ENCODE measurements at places on chromosomes 16 and 17.

DNA sequence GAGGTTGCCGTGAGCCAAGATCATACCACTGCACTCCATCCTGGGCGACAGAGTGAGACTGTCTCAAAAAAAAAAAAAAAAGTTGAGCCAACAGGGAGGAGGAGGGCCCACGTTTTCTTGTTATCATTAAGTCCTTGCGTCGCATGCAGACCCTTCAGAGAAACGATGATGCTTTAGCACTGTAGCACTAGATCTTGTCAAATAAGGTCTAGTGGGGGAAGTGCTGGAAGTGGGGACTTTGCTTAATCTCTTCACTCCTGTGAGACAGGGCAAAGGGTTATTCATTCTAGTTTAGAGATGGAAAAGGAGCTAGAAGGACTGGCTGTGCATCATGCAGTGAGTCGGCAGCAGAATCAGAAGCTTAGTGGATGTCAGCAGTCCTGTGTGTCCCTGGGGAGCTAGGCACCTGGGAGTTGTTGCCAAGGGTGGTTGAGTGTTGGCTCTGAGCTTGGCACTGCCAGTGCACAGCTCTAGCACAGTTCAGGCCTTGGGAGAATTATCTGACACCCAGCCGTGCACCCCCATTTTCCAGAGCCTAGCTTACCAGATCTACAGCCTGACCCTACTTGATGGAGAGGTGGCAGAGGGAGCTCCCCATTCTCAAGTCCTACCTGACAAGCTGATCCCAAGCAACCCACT, 33.4 kb upstream of the TBX2 start:
- no peak for DNase-seq

GRCh38 chr16:54944002-54944401, 13.3 kb downstream of the IRX5 start:
- DNase-seq, result no peak

DNA sequence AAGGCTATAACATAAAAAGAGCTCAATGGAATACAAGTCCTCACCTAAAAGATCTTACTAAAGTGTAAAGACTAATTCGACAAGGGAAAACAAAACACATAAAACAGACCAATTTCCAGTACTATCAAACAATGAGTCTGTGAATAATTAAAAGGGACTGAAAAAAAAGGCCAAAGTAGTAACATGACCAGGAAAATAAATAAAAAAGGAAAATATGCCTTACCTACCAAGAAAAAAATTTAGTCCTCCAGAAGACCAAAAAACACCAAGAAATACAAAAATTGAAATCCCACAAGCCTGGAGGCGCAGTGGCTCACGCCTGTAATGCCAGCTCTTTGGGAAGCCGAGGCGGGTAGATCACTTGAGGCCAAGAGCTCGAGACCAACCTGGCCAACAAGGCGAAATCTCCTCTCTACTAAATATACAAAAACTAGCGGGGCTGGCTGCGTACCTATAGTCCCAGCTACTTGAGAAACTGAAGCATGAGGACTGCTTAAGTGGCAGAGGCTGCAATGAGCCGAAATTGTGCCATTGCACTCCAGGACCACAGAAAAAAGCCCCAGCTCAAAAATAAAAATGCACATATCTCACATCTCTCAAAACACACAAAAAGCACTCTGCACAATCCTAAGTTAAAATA, 60.8 kb downstream of the TEX14 start:
- DNase-seq, result peak; percentile 89

- no peak for DNase-seq
These were observed 412.4 kb upstream of the ERCC4 start for GRCh38 chr16:13507530-13507929.

DNA sequence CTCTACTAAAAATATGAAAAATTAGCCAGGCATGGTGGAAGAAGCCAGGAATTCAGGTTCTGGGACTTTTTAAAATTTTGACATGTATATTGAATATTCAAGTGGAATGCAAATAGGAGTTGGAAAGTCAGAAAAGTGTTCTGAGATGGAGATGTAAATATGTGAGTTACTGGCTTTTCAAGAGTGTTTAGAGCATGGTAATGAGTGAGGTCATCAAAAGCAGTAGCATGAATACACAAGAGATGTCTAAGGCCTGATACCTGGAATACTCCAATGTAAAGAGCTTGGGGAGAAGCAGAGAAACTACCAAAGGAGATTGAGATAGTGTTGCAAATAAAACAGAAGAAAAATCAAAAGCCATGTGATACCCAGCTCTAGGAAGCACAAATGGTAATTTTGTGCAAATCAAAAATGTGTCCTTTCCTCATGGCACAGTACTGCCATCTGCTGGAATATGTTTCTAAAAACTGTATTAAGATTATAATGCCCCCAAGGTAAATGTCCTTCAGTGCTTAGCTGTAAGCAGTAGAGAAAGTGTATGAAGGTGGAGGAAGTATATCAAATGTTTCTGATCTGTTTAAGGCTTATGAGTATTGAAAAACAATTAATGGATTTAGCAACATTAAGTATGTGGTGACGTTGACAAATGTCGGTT, 908.4 kb downstream of the KCNJ18 start:
- DNase-seq, result no peak

GRCh38 chr17:18377437-18378204, at the start of gene EVPLL:
Gene EVPLL, plus strand, starts transcription at chr17:18377778. Its CDS starts 3,160 bp downstream, at chr17:18380938.
- DNase-seq, result no peak

DNA sequence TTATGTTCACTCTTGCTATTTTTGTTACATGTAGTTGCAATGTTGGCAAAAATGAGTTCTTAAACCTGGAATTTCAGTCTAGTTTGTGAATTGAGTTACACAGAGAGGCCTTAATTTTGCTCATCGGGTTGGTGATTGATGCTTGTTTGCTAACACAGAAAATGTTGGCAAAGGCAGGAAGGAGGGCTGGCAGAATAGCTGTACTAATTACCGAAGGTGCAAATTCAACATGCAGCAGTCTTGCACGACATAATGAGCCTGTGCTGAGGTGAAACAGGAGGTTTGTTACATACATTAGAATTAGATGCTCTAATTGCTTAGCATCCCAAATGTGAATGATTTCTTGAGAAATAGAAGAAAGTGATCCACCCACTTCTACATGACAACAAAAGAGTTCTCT, 475.0 kb upstream of the TOM1L1 start:
- DNase-seq, result no peak

- no peak for DNase-seq
These were observed 33.5 kb downstream of the GNA13 start for GRCh38 chr17:65022751-65023700.

DNA sequence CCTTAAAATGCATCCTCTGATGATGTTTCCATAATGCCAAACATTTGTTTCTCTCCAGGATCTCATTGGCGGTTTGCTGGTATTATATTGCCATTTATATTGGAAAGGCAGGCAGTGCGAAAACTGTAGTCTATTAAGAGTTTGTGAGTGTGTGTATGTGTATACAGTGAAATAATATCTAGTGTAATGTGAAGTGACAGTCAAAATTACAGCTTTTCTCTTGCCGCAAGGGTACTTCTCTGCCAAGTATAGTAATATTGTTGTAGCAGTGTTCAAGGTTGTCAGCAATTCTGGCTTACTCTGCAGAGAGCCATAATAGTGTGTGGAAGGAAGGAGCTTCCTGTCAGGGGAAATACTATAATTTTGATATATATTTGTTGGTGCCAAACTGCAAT, 178.6 kb downstream of the WWOX start:
- no peak for DNase-seq

GRCh38 chr17:31560616-31561235, 169.3 kb downstream of the RAB11FIP4 start:
- DNase-seq, result no peak

DNA sequence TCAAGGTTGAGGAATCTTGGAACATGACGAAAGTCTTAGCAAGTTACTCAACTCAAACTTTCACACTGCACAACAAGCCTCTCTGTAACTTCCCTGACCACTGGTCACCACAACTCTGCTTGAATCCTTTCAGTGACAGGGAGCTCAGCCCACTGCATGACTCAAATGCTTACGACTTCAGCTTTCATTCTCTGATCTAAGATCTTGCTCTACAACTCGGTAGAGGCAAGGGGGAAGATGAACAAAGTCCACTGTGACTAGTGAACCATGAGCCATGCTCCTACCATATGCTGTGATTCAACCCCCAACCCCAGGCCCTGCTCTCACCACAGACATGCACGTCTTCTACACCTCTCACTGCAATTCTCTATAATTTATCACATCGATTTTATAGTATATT, 160.9 kb downstream of the SLC39A11 start:
- DNase-seq, result no peak

GRCh38 chr16:84255050-84255810, 15.4 kb upstream of the KCNG4 start:
- DNase-seq, result no peak

- no peak for DNase-seq
These were observed 165.0 kb upstream of the RBFOX1 start for GRCh38 chr16:7167626-7168025.

DNA sequence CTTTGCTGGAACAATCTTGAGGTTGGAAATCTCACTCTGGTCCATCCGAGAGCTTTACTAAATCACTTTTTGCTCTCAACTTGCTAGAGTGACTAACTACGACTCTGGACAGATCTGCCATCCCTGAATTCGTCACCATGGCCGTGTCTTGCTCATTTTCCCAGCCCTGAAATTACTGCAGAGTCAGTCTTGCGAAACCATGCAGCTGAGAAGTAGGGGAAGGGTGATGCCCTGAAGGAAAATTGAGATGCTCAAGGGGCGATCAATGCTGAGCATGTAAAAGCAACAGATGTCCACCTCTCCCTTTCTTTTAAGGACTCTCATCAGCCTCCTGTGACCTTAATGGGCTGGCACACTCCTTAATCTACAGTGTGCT, 18.8 kb downstream of the PCTP start:
- no peak for DNase-seq

GRCh38 chr16:72285728-72286127, 113.8 kb upstream of the PMFBP1 start:
- DNase-seq, result no peak

- no peak for DNase-seq
These were observed 23.6 kb upstream of the FZD2 start for GRCh38 chr17:44533533-44534246.

GRCh38 chr17:43140396-43141332, 15.5 kb upstream of the BRCA1 start:
- DNase-seq, result no peak

DNA sequence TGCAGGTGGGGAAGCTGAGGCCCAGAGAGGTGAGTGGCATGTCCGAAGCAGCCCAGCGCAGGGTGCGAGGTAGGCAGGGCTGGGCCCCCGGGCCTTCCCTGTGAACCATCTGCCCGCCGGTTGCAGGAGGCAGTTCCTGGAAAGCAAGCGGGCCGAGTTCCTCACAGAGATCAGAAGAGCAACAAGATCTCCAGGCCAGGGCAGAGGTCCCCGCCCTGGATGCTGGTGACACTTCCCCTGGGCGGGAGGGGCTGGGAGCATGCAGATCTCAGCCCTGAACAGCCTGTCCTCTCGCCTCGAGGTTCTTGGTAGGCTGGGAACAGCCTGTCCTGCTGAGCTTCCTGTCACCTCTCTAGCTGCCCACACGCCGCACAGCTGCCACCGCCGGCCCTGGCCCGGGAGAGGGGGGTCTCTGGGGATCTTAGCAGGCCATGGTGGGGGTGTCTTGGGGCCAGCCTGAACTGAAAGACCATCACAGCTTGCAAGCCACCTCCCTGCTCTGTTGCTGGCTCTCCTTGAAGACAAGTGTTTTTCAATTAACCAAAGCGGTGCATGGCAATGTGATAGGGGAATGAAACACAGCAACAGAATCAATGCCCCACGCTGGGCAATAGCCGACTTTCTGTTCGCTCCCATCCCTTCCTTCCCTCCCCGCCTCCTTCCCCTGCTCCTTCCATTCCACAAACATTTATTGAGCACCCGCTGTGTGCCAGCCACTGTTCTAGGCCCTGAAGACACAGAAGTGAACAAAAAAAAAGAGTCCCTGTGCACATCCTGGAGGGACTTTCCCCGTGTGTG, 31.7 kb downstream of the SOCS1 start:
- no peak for DNase-seq

DNA sequence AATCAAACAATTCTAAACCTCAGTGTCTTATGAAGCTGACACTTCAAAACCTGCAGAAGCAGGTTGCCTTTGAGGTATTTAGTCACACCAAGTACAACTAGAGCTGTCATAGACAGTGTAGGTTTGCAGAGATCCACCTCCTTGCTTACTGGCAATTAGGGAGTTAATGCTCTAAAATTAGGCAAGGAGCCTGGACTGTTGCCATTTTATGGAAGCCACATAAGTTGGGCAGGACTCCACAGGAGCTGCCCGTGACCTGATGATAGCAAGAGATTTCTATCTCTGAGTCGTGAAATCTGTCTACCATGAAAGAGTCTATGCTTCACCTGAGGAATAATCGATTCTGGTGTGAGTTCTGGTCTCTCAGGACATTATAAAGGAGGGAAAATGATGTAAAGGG, 8.9 kb downstream of the EME1 start:
- no peak for DNase-seq

- no peak for DNase-seq
These were observed 1.3 kb downstream of the SNN start for GRCh38 chr16:11669380-11670146.

GRCh38 chr17:9346296-9346926, 229.2 kb downstream of the STX8 start:
- no peak for DNase-seq

DNA sequence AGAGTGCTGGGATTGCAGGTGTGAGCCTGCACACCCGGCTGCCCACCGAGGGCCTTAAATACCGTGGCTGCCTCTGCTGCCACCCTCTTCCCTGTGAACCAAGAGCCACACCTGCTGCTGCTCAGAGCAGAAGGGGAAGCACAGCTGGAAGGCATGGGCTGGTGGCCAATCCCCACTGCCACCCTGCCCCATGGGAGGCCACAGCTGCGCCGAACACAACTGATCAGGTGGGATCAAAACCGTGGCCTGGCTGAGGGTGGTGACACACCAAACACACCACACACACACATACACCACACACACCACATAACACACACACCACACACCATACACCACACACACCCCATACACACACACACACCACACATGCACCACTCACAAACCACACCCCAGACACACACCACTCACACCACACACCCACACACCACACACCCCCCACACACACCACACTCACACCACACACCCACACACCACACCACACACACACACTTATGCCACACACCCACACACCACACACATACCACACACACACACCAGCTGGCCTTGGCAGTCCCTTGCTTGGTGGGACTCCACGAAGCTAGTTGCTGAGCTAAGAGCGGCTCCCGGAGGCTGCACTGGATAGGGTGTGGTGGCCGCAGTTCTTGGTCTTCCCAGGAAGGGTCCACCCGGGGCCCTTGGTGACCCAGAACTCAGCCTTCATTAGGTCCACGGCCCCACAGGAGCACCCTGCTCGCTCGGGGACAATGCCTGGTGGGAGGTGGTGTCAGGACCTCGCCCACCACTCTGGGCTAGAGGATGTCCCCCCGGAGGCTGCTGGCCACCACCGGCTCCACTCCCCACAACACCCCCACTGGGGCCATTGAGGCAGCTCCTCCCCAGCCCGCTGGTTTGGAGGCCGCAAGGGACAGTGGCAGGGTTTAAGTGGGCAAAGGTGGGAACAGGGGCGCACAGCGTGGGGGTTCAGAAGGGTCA, 14.9 kb downstream of the CEP131 start:
- no peak for DNase-seq

- DNase-seq, result no peak
These were observed 615 bp downstream of the PRPSAP1 start for GRCh38 chr17:76353004-76353598.

GRCh38 chr16:25875956-25876598, 184.3 kb downstream of the HS3ST4 start:
- no peak for DNase-seq

GRCh38 chr17:57517632-57518456, 227.3 kb downstream of the CCDC182 start:
- DNase-seq, result no peak

All from vagina (tissue), 2 donors.